ENCODE measurements at places on chromosomes 16 and 17.

DNA sequence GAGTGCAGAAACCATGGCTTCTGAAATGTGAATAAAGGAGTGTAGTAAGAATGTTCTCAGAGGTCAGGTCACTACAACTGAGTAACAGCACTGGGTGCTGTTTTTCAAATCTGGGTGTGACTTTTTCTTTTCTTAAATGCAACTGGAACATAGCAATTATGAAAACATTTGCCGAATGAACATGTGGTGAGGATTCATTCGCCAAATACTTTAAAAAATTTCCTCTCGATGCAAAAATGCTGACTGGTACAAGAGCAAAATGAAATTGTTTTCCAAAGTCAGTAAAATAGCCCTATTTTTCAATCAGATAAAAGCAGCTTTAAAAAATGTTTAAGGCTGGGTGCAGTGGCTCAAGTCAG lies 18.6 kb downstream of the ZDHHC7 start:
- H3K36me3 ChIP-seq, result peaks cover 7% of the 10 kb centered on the region
- no peak overlapping the region for H3K4me3 ChIP-seq
- peak overlapping the region; percentile 63 for H3K27ac ChIP-seq
- H3K27me3 ChIP-seq, result no peaks in the 10 kb centered on the region

DNA sequence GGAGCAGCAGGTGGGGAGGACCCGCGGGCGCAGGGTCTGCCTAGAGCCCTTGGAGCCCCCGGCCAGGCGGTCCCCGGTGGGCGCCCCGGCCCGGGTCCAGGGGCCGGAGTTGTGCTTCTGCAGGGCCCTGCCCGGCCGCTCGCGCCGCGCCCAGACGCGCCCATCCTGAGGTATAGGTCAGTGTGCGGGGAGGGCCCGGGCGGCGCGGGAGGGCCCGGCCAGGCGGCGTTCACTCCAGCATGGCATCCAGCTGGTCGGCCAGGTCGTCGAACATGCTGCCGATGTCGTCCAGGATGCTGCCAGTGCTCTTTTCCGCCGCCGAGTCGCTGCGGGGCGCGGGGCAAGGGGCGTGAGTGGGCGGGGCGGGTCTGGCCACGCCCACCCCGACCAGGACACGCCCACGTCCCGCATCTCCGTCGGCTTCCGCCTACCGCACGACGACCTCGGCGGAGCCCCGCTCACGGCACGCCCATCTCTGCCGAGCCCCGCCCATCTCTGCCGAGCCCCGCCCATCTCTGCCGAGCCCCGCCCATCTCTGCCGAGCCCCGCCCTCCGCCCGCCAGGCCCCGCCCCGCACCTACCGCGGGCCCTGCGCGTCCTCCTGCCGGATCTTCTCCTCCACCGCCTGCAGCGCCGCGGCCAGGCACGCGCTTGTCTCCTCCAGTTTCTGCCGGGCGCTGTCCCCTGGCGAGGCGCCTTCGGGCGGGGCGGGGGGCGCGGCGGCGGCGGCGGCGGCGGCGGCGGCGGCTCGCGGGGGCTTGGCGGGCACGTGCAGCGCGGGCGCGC lies 17.9 kb downstream of the CASKIN1 start:
- no peaks in the 10 kb centered on the region for H3K4me1 ChIP-seq
- no peak overlapping the region for H3K4me3 ChIP-seq
- no peak overlapping the region for H3K27ac ChIP-seq
- H3K27me3 ChIP-seq, result no peaks in the 10 kb centered on the region

- H3K27me3 ChIP-seq, result no peaks in the 10 kb centered on the region
- no peak for DNase-seq
- H3K4me3 ChIP-seq, result no peak overlapping the region
- no peaks in the 10 kb centered on the region for H3K4me1 ChIP-seq
- no peaks in the 10 kb centered on the region for H3K36me3 ChIP-seq
These were observed 7.1 kb upstream of the GJC1 start for GRCh38 chr17:44837196-44837595.

- no peaks in the 10 kb centered on the region for H3K27me3 ChIP-seq
- H3K27ac ChIP-seq, result no peak overlapping the region
- DNase-seq, result no peak
- no peak overlapping the region for H3K4me3 ChIP-seq
- no peaks in the 10 kb centered on the region for H3K4me1 ChIP-seq
- no peaks in the 10 kb centered on the region for H3K36me3 ChIP-seq
These were observed 1422.6 kb upstream of the CDH8 start for GRCh38 chr16:63458846-63459245.

- no peak overlapping the region for H3K4me3 ChIP-seq
- no peaks in the 10 kb centered on the region for H3K4me1 ChIP-seq
- no peak for DNase-seq
- H3K27me3 ChIP-seq, result no peaks in the 10 kb centered on the region
- H3K36me3 ChIP-seq, result no peaks in the 10 kb centered on the region
- H3K27ac ChIP-seq, result no peak overlapping the region
These were observed 205.6 kb downstream of the IRF8 start for GRCh38 chr16:86104537-86105048.

- DNase-seq, result no peak
- no peaks in the 10 kb centered on the region for H3K27me3 ChIP-seq
- no peak overlapping the region for H3K4me3 ChIP-seq
These were observed 281.8 kb downstream of the HAPSTR1 start for GRCh38 chr16:9372934-9373890.

DNA sequence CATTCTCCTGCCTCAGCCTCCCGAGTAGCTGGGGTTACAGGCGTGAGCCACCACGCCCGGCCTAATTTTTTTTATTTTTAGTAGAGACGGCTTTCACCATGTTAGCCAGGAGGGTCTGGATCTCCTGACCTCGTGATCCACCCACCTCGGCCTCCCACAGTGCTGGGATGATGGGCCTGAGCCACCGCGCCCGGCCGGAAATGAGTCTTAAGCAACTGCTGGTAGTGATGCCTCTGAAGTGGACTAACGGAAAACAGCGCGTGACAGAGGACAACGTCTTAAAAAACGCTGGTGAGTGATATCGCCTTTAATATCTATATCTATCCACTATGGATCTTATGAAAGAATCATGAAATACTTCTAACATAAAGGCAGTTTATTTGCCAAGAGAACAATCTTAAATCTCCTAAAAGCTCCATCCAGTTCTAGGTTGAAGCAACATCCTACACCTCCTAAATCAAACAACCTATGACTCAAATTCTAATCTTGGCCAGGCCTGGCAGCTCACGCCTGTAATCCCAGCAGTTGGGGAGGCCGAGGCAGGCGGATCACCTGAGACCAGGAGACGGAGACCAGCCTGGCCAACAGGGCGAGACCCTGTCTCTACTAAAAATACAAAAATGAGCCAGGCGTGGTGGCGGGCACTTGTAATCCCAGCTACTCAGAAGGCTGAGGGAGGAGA lies 69.8 kb downstream of the NXN start:
- H3K27me3 ChIP-seq, result no peaks in the 10 kb centered on the region
- H3K36me3 ChIP-seq, result no peaks in the 10 kb centered on the region
- peaks cover 38% of the 10 kb centered on the region for H3K4me1 ChIP-seq
- peak overlapping the region; percentile 87 for H3K27ac ChIP-seq
- DNase-seq, result no peak

DNA sequence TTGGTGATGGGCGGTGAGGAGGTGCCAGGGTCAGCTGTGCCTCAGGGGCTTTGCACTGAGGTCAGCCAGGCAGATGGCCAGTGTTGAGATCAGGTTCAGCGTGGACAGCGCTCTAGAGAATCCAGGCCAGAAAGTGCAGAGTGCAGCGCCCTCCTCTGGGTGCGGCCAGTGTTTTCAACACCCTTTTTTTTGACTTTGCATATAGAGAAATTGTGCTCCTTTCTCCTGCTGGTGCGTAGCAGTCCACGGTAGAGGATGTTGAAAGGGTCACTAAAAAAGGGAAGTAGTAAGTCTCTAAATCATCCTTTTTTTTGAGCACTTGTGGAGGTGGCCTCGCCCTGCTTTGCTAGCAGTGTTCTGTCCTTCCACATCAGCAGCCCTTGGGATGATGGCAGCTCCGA lies 53.9 kb downstream of the BANP start:
- no peaks in the 10 kb centered on the region for H3K36me3 ChIP-seq
- H3K27me3 ChIP-seq, result no peaks in the 10 kb centered on the region
- H3K4me3 ChIP-seq, result no peak overlapping the region
- H3K4me1 ChIP-seq, result no peaks in the 10 kb centered on the region
- no peak for DNase-seq

GRCh38 chr16:84941921-84942320 lies 69.4 kb downstream of the ZDHHC7 start:
- DNase-seq, result no peak
- H3K27ac ChIP-seq, result no peak overlapping the region
- no peaks in the 10 kb centered on the region for H3K27me3 ChIP-seq

DNA sequence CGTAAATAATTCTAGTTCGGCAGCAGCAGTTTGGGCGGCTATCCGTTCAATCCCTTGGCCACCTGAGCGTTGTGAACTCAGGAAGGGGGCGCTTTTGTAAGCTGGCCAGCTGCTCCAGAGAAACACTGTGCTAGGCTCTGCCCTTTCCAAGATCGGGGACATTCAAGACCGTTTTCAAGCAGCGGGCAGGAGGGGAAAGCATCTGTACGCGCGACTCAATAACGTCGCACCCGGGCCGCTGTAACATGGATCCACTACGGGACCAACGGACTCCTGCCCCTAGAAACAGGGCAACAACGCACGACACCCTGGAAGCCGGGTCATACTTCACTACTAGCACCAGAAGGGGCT lies 463 bp downstream of the TOP2A start:
- H3K4me1 ChIP-seq, result peaks cover 18% of the 10 kb centered on the region
- no peaks in the 10 kb centered on the region for H3K27me3 ChIP-seq
- H3K4me3 ChIP-seq, result peak overlapping the region; percentile 83
- peak overlapping the region; percentile 95 for H3K27ac ChIP-seq
- no peak for DNase-seq
- peaks cover 27% of the 10 kb centered on the region for H3K36me3 ChIP-seq

GRCh38 chr17:43411749-43412148 lies 13.0 kb downstream of the ARL4D start:
- H3K27ac ChIP-seq, result no peak overlapping the region
- H3K27me3 ChIP-seq, result no peaks in the 10 kb centered on the region
- no peak for DNase-seq
- H3K4me3 ChIP-seq, result no peak overlapping the region
- H3K36me3 ChIP-seq, result no peaks in the 10 kb centered on the region

DNA sequence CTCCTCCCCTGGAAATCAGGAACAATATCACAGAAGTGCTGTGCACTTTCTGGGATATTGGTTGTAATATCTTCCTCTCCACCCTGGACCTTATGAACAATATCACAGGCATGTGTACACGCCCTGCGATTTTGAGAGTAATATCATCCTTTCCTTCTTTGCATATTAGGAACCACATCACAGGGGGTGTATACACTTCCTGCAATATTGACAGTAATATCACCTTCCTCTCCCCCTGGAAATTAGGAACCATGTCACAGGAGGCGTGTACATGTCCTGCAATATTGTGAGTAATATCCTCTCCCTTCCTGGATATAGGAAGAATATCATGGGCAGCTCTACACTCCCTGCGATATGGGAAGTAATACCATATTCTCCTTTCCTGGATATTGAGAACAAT lies 14.2 kb upstream of the TEKT5 start:
- peaks cover 18% of the 10 kb centered on the region for H3K27me3 ChIP-seq
- no peak for DNase-seq
- no peak overlapping the region for H3K27ac ChIP-seq

DNA sequence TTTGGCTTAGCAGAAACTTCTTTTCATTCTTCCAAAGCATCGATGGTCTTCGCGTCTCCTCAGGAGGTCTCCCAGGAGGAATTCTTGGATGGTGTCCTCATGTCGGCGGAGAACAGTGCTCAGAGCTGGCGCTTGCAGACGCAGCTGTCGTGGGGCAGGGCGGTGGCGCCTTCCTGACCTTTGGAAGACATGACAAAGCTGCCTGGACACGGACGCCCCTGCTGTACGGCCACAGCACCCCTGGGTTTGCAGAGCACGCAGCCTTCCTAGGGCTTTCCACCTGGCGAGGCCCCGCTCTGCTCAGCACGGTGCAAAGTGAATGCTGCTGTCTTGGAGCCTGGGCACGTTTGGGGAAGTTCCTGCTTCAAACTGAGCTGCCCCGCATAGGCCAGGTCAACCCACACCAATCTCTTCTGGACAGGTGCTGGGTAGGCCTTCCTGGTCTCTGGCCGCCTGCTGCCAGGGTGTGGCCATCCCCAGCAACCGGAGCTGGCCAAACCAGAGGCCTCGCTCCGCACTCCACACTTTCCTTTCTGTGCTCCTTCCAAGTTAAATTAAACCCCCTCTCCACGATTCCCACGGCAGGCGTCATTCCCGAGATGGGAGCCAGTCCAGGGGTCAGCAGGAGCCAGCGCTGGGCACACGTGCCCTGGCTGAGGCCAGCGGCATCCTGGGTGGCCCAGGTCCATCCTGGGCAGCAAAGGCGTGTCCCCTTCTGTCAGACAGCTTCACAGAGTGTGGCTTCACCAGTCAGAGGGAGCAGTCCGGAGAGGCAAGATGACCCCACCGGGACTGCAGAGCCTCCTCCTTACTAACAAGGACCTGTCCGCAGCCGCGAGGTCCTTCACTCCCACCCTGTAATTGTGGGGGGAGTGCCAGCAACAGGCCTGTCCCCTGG lies 15.0 kb upstream of the KREMEN2 start:
- H3K4me3 ChIP-seq, result no peak overlapping the region
- H3K27me3 ChIP-seq, result no peaks in the 10 kb centered on the region
- H3K4me1 ChIP-seq, result no peaks in the 10 kb centered on the region
- no peak for DNase-seq
- no peaks in the 10 kb centered on the region for H3K36me3 ChIP-seq

DNA sequence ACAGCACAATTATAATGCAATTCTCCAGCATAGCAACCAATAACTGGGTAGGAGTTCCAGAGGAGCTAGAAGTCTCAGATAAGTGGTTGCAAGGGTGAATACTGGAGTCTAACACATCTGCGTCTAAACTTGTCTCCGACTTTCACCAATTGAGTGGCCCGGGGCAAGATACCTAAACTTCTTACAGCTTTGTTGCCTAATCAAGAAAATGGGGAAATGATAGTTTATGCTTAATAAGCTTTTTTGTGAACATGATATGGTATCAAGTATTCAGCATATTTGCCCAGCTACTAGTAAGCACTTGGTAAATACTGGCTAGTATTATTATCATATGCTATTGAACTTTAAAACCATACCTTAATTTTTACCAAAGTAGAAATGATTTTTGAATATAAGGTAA lies 183.5 kb downstream of the KCNJ2 start:
- no peaks in the 10 kb centered on the region for H3K27me3 ChIP-seq
- no peak overlapping the region for H3K4me3 ChIP-seq
- H3K27ac ChIP-seq, result no peak overlapping the region
- no peak for DNase-seq
- H3K36me3 ChIP-seq, result no peaks in the 10 kb centered on the region

GRCh38 chr16:66295761-66296546 lies 70.5 kb upstream of the CDH5 start:
- no peak overlapping the region for H3K4me3 ChIP-seq
- no peaks in the 10 kb centered on the region for H3K4me1 ChIP-seq
- no peak overlapping the region for H3K27ac ChIP-seq
- DNase-seq, result no peak
- H3K27me3 ChIP-seq, result no peaks in the 10 kb centered on the region
